ENCODE measurements at places on chromosomes 1 and 21. TPM values are rescaled to one million over a fixed set of nuclear protein-coding genes. Genes with fewer than 3 reads are reported as not detected.

GRCh38 chr1:30525631-30525970 is 197.8 kb downstream of the MATN1 start:
- DNase-seq, result no peak
- H3K4me1 ChIP-seq, result no peaks in the 10 kb centered on the region
- H3K4me3 ChIP-seq, result no peak overlapping the region

- H3K27ac ChIP-seq, result no peak overlapping the region
- peaks cover 9% of the 10 kb centered on the region for H3K36me3 ChIP-seq
- DNase-seq, result no peak
- H3K4me1 ChIP-seq, result peaks cover 19% of the 10 kb centered on the region
Observed at GRCh38 chr1:222792744-222793143, 22.1 kb upstream of the DISP1 start.

GRCh38 chr21:37921091-37921490 is 4.8 kb upstream of the KCNJ6 start:
- H3K4me3 ChIP-seq, result no peak overlapping the region
- no peaks in the 10 kb centered on the region for H3K4me1 ChIP-seq
- no peak for DNase-seq

- peaks cover 35% of the 10 kb centered on the region for H3K36me3 ChIP-seq
- DNase-seq, result no peak
- H3K4me1 ChIP-seq, result peaks cover 37% of the 10 kb centered on the region
- H3K4me3 ChIP-seq, result no peak overlapping the region
Observed at GRCh38 chr1:20658166-20658915, 2.8 kb downstream of the DDOST start.

GRCh38 chr21:20997311-20997635 is 936 bp upstream of the NCAM2 start:
- peaks cover 3% of the 10 kb centered on the region for H3K4me1 ChIP-seq
- no peaks in the 10 kb centered on the region for H3K36me3 ChIP-seq
- DNase-seq, result no peak
- H3K27ac ChIP-seq, result no peak overlapping the region

- H3K27ac ChIP-seq, result no peak overlapping the region
- H3K4me3 ChIP-seq, result no peak overlapping the region
Observed at GRCh38 chr1:29576510-29576909, 340.2 kb downstream of the PTPRU start.

GRCh38 chr1:169586067-169586394 is 250 bp downstream of the F5 start:
- peak overlapping the region; percentile 83 for H3K27ac ChIP-seq
- H3K36me3 ChIP-seq, result no peaks in the 10 kb centered on the region
- peaks cover 48% of the 10 kb centered on the region for H3K4me1 ChIP-seq
- no peak for DNase-seq

GRCh38 chr1:2145946-2146835 is 48.4 kb downstream of the FAAP20 start:
- H3K4me1 ChIP-seq, result peaks cover 10% of the 10 kb centered on the region
- peak; percentile 60 for DNase-seq
- no peaks in the 10 kb centered on the region for H3K36me3 ChIP-seq

DNA sequence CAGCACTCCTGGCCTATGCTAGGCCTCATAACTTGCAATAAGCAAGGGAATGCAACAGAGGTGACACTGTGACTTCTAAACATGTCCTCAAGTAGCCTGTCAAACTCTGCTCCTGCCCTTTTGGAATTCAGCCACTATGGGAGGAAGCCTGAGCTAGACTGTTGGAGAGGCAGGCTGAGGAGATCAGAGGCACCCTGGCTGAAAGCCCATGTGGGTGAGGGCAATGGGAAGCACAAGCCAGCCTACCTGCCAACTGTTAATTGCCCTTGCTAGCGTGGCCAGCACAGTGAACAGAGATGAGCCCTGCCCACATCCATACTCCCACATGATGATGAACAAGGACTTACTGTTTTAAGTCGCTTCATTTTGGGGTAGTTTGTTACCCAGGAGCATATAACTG is 17.7 kb downstream of the GNB1 start:
- DNase-seq, result no peak
- peaks cover 59% of the 10 kb centered on the region for H3K36me3 ChIP-seq
- H3K27ac ChIP-seq, result no peak overlapping the region
- H3K4me3 ChIP-seq, result no peak overlapping the region

DNA sequence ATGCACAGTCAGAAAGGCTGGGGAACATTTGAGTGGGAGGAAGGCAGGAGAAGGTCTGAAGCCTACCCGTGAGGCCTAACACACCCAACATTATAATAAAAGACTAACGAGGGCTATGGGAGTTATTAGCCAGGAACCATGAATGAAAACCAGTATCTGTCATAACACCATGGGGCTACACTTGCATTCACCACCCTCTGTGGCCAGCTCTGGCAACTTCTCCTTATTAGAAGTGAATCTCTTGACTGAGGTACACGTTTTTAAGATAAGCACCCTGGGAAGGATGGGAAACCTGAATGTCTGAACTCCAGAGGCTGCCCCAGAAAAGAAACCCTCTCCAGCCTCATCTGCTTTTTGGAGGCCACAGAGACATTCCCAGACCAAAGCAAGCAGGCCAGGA is 204.3 kb upstream of the RAB4A start:
- DNase-seq, result no peak
- no peaks in the 10 kb centered on the region for H3K36me3 ChIP-seq
- peaks cover 11% of the 10 kb centered on the region for H3K27me3 ChIP-seq
- H3K4me1 ChIP-seq, result peaks cover 12% of the 10 kb centered on the region
- no peak overlapping the region for H3K27ac ChIP-seq

MYOC gene
- not detected for total RNA-seq

HTR6 gene
- total RNA-seq, result not detected

NUCKS1 gene
- 211 TPM for total RNA-seq

POU2F1 gene
- total RNA-seq, result 24.6 TPM

FMO1 gene
- total RNA-seq, result not detected

RIIAD1 gene
- not detected for total RNA-seq

Data from activated CD8-positive, alpha-beta memory T cell treated with anti-CD3 and anti-CD28 coated beads, Interleukin-2, amount 10 ng/mL, durations not matched to agents 7 days and 5 days (primary cell).